ENCODE measurements at places on chromosomes 1 and 21.

DNA sequence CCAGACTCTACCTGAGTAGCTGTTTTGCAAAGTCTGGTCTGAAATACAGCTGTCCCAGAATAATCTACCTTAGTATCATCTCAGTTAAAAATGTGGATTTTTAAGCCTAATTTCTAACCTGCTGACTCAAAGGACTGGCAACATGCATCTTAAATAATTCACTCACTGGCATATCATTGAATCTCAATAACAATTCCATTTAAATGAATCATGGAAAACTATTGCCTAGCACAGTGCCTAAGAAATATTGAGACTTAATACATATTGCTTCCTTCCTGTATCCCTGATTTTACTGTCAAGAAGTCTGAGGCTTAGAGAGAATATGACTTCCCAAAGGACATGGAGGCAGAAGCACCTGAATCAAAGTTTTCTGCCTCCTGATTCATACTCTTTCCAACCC, 3.1 kb downstream of the CCDC190 start:
- DNase-seq: no peak

- DNase-seq: no peak
These were observed 35.8 kb downstream of the CELF3 start for GRCh38 chr1:151680826-151681225.

GRCh38 chr1:2351723-2352122, 39.6 kb downstream of the MORN1 start:
- no peak for DNase-seq

DNA sequence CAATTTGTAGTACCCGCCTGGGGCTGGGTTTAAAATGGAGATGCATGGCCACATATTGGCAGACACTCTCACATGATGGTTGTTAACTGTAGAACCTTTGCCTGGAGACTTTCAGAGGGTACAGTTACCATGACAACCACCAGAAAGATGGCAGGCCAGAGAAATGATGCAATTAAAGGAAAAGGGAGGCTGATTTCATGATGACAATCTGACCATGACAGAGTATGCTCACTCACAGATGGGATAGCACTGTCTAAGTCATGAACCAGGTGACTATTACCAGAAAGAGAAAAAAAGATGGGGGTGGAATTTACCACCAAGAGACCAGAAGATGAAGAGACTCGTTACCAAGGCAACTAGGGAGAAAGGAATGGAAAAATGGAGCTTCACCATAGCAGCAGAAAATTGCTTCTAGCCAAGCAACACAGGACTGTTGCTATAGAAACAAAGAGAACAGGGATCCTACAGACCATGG, 3.5 kb upstream of the TRIT1 start:
- DNase-seq: no peak
